Breast epithelium (tissue), 4 donors: ENCODE measurements at places on chromosomes 3 and 15. TPM values are rescaled to one million over a fixed set of nuclear protein-coding genes. Genes with fewer than 3 reads are reported as not detected.

MAN2A2 gene
- total RNA-seq = 56.9 TPM

- no peak for DNase-seq
- no peak overlapping the region for H3K4me3 ChIP-seq
- no peaks in the 10 kb centered on the region for H3K27me3 ChIP-seq
- H3K36me3 ChIP-seq = no peaks in the 10 kb centered on the region
- H3K4me1 ChIP-seq = no peaks in the 10 kb centered on the region
Measured at GRCh38 chr3:188706176-188706575, 465.6 kb upstream of the TPRG1 start.

DNA sequence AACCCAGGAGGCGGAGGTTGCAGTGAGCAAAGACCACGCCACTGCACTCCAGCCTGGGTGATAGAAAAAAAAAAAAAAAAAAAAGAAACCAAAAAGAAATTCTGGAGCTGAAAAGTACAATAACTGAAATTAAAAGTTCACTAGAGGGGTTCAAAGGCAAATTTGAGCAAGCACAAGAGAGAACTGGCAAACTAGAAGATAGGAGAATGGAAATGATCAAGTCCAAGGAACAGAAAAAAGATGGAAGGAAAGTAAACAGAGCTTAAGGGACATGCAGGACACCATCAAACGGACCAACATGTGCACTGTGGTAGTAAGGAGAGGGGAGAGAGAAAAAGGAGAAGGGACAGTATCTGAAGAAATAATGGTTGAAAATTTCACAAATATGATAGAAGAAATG, 12.9 kb downstream of the SNX4 start:
- H3K27ac ChIP-seq = no peak overlapping the region
- no peaks in the 10 kb centered on the region for H3K36me3 ChIP-seq
- DNase-seq = no peak
- no peaks in the 10 kb centered on the region for H3K27me3 ChIP-seq
- no peak overlapping the region for H3K4me3 ChIP-seq

GRCh38 chr15:32033186-32033890, 3.0 kb downstream of the CHRNA7 start:
- no peaks in the 10 kb centered on the region for H3K27me3 ChIP-seq
- no peak overlapping the region for H3K27ac ChIP-seq
- no peaks in the 10 kb centered on the region for H3K36me3 ChIP-seq
- H3K4me3 ChIP-seq = no peak overlapping the region
- DNase-seq = no peak
- H3K4me1 ChIP-seq = no peaks in the 10 kb centered on the region

RNF13 gene
- total RNA-seq = 114 TPM

DNA sequence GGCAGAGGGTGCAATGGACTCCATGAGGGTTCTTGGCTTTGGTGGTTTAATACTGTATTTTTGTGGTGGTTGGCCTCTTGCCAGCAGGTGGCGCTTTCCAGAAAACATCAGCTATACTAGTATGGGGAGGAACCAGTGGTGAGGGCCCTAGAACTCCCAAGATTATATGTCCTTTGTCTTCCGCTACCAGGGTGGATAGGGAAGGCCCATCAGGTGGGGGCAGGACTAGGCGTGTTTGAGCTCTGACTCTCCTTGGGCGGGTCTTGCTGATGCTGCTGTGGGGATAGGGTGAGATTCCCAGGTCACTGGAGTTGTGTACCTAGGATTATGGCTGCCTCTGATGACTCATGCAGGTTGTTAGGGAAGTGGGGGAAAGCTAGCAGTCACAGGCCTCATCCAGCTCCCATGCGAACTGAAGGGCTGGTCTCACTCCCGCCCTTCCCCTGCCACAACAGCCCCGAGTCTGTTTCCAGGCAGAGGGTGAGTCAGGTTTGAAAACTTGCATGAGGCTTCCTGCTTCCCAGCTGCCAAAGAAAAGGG, 357.7 kb downstream of the OTOL1 start:
- H3K27ac ChIP-seq = no peak overlapping the region
- H3K4me1 ChIP-seq = no peaks in the 10 kb centered on the region
- DNase-seq = no peak
- H3K4me3 ChIP-seq = no peak overlapping the region
- no peaks in the 10 kb centered on the region for H3K36me3 ChIP-seq

DNA sequence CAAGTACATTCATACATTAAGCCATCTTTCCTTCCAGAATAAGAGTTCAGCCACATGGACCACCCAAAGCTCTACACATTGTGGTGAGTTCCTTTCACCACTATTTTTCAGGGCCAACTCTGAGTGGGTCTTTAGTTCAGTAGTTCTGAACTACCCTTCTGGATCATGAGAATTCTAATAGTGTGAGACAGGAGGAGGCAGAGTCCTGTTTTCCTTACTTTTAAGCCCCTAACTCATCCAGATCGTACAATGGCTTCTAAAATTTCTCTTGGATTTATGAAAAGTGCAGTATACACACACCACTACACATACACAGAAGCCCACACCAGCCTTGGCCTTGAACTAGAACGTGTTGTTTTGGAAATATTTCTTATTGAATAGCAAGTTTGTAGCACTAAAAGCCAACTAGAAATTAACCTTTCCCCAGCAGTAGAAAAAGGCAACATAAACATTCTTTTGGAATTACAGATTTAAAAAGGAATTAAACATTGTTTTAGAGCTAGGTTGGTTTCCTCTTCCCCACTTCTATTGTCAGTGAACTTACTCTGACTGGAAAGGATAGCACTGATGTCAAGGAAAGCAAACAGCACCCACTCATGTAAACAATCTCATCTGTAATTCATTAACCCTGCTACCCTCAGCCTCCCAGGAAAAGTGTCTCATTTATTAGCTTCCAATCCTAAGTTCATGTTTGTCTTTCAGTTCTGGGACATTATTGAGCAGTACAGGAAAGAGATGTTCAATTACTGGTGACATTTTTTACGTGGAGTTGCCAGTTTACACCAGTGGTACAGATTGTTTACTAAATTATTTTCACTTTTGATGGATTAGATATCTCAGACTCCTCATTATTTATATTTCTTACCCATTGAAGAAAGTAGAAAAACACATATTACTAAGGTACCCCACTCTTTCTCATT, 95.7 kb upstream of the AGTR1 start:
- H3K36me3 ChIP-seq = no peaks in the 10 kb centered on the region
- H3K4me3 ChIP-seq = no peak overlapping the region
- DNase-seq = no peak
- no peak overlapping the region for H3K27ac ChIP-seq
- H3K27me3 ChIP-seq = no peaks in the 10 kb centered on the region

GRCh38 chr15:42279234-42279723, 6.0 kb upstream of the TMEM87A start:
- no peaks in the 10 kb centered on the region for H3K4me1 ChIP-seq
- no peak overlapping the region for H3K4me3 ChIP-seq
- no peak for DNase-seq
- no peaks in the 10 kb centered on the region for H3K27me3 ChIP-seq
- H3K36me3 ChIP-seq = no peaks in the 10 kb centered on the region
- no peak overlapping the region for H3K27ac ChIP-seq

GABRR3 gene
- not detected for total RNA-seq

SNX22 gene
- total RNA-seq = 1.5 TPM

- no peaks in the 10 kb centered on the region for H3K4me1 ChIP-seq
- no peaks in the 10 kb centered on the region for H3K36me3 ChIP-seq
- H3K27ac ChIP-seq = no peak overlapping the region
- no peak overlapping the region for H3K4me3 ChIP-seq
- no peaks in the 10 kb centered on the region for H3K27me3 ChIP-seq
Measured at GRCh38 chr3:171797265-171797679, 13.0 kb downstream of the PLD1 start.
